ENCODE measurements at places on chromosomes 7 and 10. TPM values are rescaled to one million over a fixed set of nuclear protein-coding genes. Genes with fewer than 3 reads are reported as not detected.

Gene IKZF5
- 16.1 TPM for total RNA-seq

Gene PDAP1
- total RNA-seq, result 159 TPM

DNA sequence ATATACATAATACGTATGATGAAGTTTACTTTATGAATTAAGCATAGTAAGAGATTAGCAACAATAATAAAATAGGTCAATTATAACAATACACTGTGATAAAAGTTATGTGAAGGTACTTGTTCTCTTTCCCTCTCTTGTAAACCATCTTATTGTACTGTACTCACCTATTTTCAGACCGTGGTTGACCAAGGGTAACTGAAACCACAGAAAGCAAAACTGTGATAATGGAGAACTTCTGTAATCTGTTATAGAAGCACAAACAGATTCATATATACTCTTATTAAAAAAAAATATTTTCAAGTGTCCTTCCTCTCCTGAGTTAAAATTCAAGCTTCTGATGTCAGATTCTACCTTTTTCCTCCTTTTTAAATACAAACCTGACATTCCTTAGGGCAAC, 1247.8 kb upstream of the SORCS1 start:
- H3K4me3 ChIP-seq, result no peak overlapping the region
- H3K27me3 ChIP-seq, result no peaks in the 10 kb centered on the region
- no peak for DNase-seq

- no peak overlapping the region for H3K4me3 ChIP-seq
- no peaks in the 10 kb centered on the region for H3K27me3 ChIP-seq
- H3K4me1 ChIP-seq, result peaks cover 2% of the 10 kb centered on the region
- H3K27ac ChIP-seq, result no peak overlapping the region
These were observed 60.7 kb upstream of the ZNF746 start for GRCh38 chr7:149558149-149558861.

GRCh38 chr10:61633665-61634064, 29.1 kb upstream of the CABCOCO1 start:
- H3K36me3 ChIP-seq, result no peaks in the 10 kb centered on the region
- no peak overlapping the region for H3K4me3 ChIP-seq
- no peak for DNase-seq

Gene VAX1
- not detected for total RNA-seq

DNA sequence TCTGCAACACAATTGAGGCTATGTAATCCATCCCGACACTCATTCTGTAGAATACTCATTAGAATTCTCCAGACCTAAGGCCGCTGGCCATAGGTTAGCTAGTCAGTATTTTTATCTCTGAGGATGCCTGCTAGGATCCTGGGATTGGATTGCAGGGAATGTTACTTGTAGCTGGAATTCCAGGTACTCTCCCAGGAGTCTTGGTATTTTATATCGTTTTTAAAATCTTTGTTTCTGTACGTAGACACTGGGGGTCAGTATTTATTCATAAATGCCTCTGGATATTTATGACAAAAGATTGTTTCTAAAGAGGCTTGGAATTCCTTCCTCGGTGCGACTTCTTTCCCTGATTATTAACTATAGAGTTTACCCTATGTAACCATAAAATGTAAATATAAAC, 40.1 kb downstream of the BPGM start:
- H3K36me3 ChIP-seq, result no peaks in the 10 kb centered on the region
- peaks cover 15% of the 10 kb centered on the region for H3K4me1 ChIP-seq
- no peak overlapping the region for H3K27ac ChIP-seq
- DNase-seq, result no peak
- H3K4me3 ChIP-seq, result no peak overlapping the region
- no peaks in the 10 kb centered on the region for H3K27me3 ChIP-seq

Gene EBF3
- total RNA-seq, result not detected

- DNase-seq, result no peak
- H3K4me3 ChIP-seq, result no peak overlapping the region
- no peak overlapping the region for H3K27ac ChIP-seq
- no peaks in the 10 kb centered on the region for H3K27me3 ChIP-seq
- peaks cover 2% of the 10 kb centered on the region for H3K4me1 ChIP-seq
- no peaks in the 10 kb centered on the region for H3K36me3 ChIP-seq
These were observed 27.4 kb downstream of the RELN start for GRCh38 chr7:103962070-103962469.

- H3K36me3 ChIP-seq, result peaks cover 12% of the 10 kb centered on the region
- H3K27ac ChIP-seq, result no peak overlapping the region
- H3K4me3 ChIP-seq, result no peak overlapping the region
- no peaks in the 10 kb centered on the region for H3K4me1 ChIP-seq
These were observed 103.7 kb upstream of the AOAH start for GRCh38 chr7:36827726-36828703.

GRCh38 chr7:66627881-66628360, 760 bp upstream of the KCTD7 start:
- no peaks in the 10 kb centered on the region for H3K27me3 ChIP-seq
- peak overlapping the region; percentile 87 for H3K4me3 ChIP-seq
- H3K27ac ChIP-seq, result peak overlapping the region; percentile 84
- DNase-seq, result no peak
- peaks cover 10% of the 10 kb centered on the region for H3K36me3 ChIP-seq

DNA sequence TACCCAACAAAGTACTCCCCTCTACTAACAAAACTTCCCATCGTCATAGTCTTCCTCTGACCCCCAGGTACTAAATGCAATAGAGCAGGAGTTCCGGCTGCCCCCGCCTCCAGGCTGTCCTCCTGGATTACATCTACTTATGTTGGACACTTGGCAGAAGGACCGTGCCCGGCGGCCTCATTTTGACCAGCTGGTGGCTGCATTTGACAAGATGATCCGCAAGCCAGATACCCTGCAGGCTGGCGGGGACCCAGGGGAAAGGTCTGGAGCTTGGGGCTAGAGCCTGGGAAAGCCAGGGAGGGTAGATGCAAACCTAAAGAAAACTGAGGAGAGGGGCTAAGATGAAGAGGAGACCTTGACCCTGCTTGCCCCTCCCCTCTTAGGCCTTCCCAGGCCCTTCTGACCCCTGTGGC, 15.3 kb downstream of the EPHB6 start:
- no peaks in the 10 kb centered on the region for H3K27me3 ChIP-seq
- no peak for DNase-seq
- H3K36me3 ChIP-seq, result no peaks in the 10 kb centered on the region

DNA sequence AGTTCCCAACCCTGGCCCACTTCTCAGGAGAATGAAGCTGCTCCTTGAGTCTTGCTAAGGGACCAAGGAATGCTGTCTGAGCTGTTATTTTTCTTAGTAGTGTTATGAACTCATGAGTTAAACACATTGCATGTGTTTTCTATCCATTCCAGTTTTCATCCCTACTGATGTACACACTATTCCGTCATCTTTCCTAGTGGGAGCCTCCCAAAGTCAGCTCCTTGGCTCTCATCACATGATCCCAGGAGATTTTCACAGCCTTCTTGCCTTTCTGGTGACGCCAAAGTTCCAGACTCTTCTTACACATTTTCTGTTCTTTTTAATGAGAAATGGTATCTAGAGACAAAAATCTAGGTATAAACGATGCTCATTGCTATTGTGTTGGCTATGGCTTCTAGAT, 8.4 kb upstream of the C10orf71 start:
- H3K27me3 ChIP-seq, result peaks cover 19% of the 10 kb centered on the region
- no peak overlapping the region for H3K27ac ChIP-seq
- no peak overlapping the region for H3K4me3 ChIP-seq
- H3K36me3 ChIP-seq, result no peaks in the 10 kb centered on the region
- DNase-seq, result no peak

- no peaks in the 10 kb centered on the region for H3K36me3 ChIP-seq
- no peak overlapping the region for H3K4me3 ChIP-seq
- H3K27me3 ChIP-seq, result no peaks in the 10 kb centered on the region
- no peak overlapping the region for H3K27ac ChIP-seq
These were observed 62.0 kb downstream of the SKIDA1 start for GRCh38 chr10:21463436-21463835.

Gene OPALIN
- total RNA-seq, result not detected

GRCh38 chr10:61188691-61189090, 244.7 kb upstream of the RHOBTB1 start:
- H3K27ac ChIP-seq, result no peak overlapping the region
- H3K27me3 ChIP-seq, result no peaks in the 10 kb centered on the region
- no peak for DNase-seq
- no peaks in the 10 kb centered on the region for H3K4me1 ChIP-seq
- H3K36me3 ChIP-seq, result no peaks in the 10 kb centered on the region

DNA sequence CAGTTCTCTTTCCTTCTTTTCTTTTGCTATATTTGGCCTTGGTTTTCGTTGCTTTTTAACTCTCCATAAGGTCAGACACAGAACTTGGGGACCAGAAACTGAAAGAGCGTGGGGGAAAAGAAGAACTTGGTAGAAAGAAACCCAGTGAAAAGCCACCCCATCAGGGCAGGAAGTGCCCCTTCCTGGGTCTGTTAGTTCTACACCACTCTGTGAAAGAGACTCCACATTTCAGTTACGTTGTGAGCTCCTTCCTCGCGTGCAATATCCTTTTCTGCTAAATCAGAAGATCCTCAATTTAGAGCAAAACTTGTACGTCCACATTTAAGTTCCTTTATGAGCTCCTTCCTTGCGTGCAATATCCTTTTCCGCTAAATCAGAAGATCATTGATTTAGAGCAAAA, 220.6 kb upstream of the FOXK1 start:
- no peaks in the 10 kb centered on the region for H3K36me3 ChIP-seq
- H3K4me1 ChIP-seq, result no peaks in the 10 kb centered on the region
- no peak for DNase-seq

DNA sequence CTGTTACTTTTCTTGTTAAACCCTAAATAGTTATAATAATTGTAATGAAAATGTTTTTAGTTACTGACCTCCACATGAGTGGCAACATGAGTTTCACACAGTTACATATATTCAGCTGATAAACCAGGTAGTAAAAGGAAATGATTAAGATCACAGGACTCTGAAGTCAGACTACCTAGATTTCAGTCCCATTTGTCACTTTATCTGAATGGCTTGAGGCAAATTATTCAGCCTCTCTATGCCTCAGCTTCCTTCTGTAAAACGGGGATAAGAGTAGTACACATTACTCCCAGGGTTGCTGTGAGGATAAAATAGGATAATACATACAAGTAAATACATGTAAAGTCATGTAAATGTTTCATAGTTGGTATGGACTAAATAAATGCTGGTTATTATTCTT, 254.3 kb upstream of the LRRTM3 start:
- H3K36me3 ChIP-seq, result no peaks in the 10 kb centered on the region
- H3K4me1 ChIP-seq, result no peaks in the 10 kb centered on the region
- no peak overlapping the region for H3K4me3 ChIP-seq
- no peak for DNase-seq
- H3K27ac ChIP-seq, result no peak overlapping the region

Gene CFAP58
- 1.1 TPM for total RNA-seq

GRCh38 chr10:85557077-85557476, 809.5 kb downstream of the GRID1 start:
- no peaks in the 10 kb centered on the region for H3K36me3 ChIP-seq
- no peak for DNase-seq
- no peaks in the 10 kb centered on the region for H3K4me1 ChIP-seq
- H3K27me3 ChIP-seq, result peaks cover 5% of the 10 kb centered on the region
- H3K4me3 ChIP-seq, result no peak overlapping the region

GRCh38 chr10:15124908-15125307, 27.8 kb downstream of the RPP38 start:
- H3K4me1 ChIP-seq, result peaks cover 37% of the 10 kb centered on the region
- no peaks in the 10 kb centered on the region for H3K27me3 ChIP-seq
- peak overlapping the region; percentile 15 for H3K4me3 ChIP-seq
- no peak for DNase-seq

GRCh38 chr7:150413640-150414081, 34.5 kb downstream of the ZNF775 start:
- no peak overlapping the region for H3K4me3 ChIP-seq
- peaks cover 5% of the 10 kb centered on the region for H3K4me1 ChIP-seq
- no peak overlapping the region for H3K27ac ChIP-seq
- no peak for DNase-seq
- no peaks in the 10 kb centered on the region for H3K27me3 ChIP-seq

Gene TMEM270
- not detected for total RNA-seq

DNA sequence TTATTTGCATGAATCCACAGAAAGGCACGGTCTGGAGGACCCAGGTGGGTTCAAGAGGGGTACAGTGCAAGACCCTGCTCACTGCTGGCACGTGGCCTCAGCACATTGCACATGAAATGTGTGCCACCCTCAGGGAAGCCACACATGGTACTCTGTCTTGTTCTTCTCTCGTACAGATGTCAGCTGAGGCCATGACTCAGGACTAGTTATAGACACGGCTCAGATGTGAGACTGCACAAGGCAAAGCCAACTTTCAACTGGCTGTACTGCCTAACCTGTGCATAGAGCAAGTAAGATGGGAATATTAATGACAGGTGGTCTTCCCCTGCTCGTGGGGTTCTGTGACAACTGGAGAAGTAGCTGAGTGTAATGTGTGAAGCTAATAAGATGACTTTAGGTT, 249.4 kb upstream of the CTBP2 start:
- no peaks in the 10 kb centered on the region for H3K27me3 ChIP-seq
- no peak overlapping the region for H3K27ac ChIP-seq
- no peaks in the 10 kb centered on the region for H3K36me3 ChIP-seq
- no peaks in the 10 kb centered on the region for H3K4me1 ChIP-seq
- no peak for DNase-seq
- H3K4me3 ChIP-seq, result no peak overlapping the region

DNA sequence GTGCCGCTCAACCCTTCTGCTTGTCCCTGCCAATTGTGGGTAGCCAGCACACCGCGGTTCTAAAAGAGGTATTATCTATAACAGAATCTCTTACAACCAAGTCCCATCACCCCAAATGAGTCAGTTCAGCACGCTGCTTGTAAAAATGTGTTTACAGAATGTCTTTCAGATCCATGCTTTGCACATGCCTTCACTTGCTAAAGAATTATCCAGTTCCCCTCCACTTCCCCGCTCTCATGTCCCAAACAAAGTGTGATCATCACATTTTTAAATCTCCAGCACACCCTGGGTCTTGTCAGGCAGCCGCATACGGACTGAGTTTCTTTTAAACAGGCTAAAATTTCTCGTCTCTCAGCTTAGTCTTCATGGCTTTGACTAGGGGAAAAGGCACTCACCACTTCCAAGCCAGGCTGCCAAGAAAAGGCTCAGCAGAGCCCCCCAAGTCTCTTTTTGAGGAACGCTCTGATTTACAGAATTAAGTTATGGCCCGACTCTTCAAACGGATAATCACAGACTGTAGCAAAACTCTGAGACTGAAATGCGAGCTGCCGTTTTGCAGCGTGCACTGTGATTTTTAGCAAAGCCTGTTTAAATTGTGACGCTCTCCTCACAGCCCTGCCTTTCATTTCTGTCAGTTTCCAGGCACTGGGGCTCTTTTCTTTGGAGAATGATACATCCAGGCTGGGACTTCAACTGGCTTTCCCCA, 29.8 kb upstream of the FGFR2 start:
- H3K36me3 ChIP-seq, result no peaks in the 10 kb centered on the region
- no peak overlapping the region for H3K4me3 ChIP-seq
- no peak for DNase-seq
- no peak overlapping the region for H3K27ac ChIP-seq
- H3K4me1 ChIP-seq, result no peaks in the 10 kb centered on the region

- peaks cover 31% of the 10 kb centered on the region for H3K4me1 ChIP-seq
- H3K27ac ChIP-seq, result peak overlapping the region; percentile 80
- no peak for DNase-seq
These were observed 22.3 kb upstream of the TSPAN33 start for GRCh38 chr7:129122078-129122750.

All from activated T-helper 2 cell treated with anti-CD3 and anti-CD28 coated beads, Interferon-gamma antibody, Interleukin-2, Interleukin-4, amounts not matched to agents 10 μg/mL and 5 μg/mL and 100 μg/mL, durations not matched to agents 14 hours and 24 hours and 36 hours (primary cell).